Suppressor macrophage treated with lipopolysaccharide for 4 hours (primary cell): ENCODE measurements at places on chromosomes 1 and 21.

DNA sequence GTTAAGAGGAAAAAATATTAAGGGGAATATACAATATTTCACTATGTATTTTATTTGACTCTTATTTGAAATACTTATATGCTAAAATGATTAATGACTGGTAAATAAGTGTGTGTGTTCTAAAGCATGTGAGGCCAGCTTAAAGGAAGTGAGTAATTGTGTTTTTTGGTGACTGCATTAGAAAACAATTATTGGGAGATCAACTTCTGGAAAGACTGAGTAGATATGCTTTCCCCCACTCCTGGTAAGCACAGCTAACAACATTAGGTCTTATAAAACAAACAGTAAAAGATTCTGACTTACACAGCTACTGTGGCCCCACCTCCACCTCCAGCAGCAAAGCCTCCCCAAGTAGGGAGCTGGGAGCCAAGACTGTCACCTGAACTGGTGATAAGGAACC is 403.0 kb downstream of the SRGAP2C start:
- peak; percentile 3 for DNase-seq

GRCh38 chr1:27152004-27152828 is 2.7 kb downstream of the SLC9A1 start:
- DNase-seq = no peak

- DNase-seq = peak; percentile 15
Observed at GRCh38 chr1:54355931-54356679, 50.1 kb downstream of the SSBP3 start.

- no peak for DNase-seq
Observed at GRCh38 chr1:18735224-18735997, 104.8 kb downstream of the PAX7 start.

DNA sequence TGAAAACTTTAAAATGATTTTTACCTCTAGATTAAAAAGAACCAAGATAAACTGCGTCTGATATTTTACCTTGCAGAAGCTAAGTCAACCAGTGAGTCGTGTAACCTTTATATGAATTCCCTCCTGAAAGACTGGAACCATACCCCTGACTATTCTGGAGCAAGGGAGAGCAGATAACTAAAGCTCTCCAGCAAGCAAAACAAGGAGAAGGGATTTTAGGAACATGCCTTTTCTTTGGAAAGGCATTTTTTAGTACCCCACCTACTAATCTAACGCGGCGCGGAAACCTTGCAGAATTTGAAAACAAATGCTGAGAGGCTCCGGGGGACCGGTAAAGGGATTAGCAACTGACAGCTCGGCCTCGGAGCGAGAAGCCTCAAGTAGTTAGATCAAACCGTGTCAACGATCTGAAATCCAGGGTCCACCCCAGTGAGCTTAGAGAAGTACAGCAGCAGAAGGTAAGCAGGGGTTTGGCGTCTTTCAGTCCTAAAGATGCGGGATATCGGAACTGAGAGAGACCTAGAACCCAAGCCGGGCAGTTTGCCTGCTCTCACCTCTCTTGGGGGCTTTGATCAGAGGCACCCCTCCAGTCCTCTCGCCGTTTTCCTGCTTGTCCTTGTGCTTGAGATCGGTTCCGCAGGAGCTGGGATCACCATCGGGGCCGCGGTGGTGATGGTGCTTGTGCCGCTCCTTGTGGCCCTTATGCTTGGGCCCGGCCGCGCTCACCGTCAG is 954 bp downstream of the RSBN1 start:
- DNase-seq = peak; percentile 32

- DNase-seq = no peak
Observed at GRCh38 chr1:204846546-204846945, 24.1 kb upstream of the NFASC start.

DNA sequence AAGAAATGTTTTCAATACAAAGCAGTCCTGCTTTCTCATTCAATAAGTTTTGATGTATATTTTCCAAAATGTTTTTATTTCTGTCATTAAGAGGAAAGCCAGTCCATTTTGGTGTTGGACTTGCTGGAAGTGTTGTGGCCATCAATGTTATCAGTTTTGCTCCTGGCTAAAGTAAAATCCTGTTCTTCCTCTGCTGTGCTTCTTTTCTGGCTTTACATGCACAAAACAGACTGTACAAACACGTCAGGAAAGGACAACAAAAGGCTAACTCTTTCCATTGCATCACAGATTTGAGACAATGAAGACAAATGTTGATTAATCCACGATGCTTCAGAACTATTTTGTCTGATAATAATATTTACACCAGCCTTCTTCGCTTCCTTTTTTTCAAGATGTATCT is 735.4 kb downstream of the LTN1 start:
- DNase-seq = no peak

- DNase-seq = peak; percentile 72
Observed at GRCh38 chr1:24199291-24199900, 12.3 kb upstream of the IFNLR1 start.

GRCh38 chr21:37432710-37433455 is 66.3 kb downstream of the DYRK1A start:
- no peak for DNase-seq
